ENCODE measurements at places on chromosomes 12 and 14. TPM values are rescaled to one million over a fixed set of nuclear protein-coding genes. Genes with fewer than 3 reads are reported as not detected.

The GPR162 gene
- 6.6 TPM for total RNA-seq

The SLC25A21 gene
- 0.39 TPM for total RNA-seq

The NEUROD4 gene
- total RNA-seq, result not detected

The GNB3 gene
- total RNA-seq, result 2.0 TPM

The ASB2 gene
- 0.52 TPM for total RNA-seq

The SENP1 gene
- 11.0 TPM for total RNA-seq

The FOXG1 gene
- 1.6 TPM for total RNA-seq

The YAF2 gene
- total RNA-seq, result 9.0 TPM
